IMR-90 (cell line): ENCODE measurements at places on chromosomes 4 and X. TPM values are rescaled to one million over a fixed set of nuclear protein-coding genes. Genes with fewer than 3 reads are reported as not detected.

IBSP gene
- total RNA-seq, result not detected in 2 replicates

DNA sequence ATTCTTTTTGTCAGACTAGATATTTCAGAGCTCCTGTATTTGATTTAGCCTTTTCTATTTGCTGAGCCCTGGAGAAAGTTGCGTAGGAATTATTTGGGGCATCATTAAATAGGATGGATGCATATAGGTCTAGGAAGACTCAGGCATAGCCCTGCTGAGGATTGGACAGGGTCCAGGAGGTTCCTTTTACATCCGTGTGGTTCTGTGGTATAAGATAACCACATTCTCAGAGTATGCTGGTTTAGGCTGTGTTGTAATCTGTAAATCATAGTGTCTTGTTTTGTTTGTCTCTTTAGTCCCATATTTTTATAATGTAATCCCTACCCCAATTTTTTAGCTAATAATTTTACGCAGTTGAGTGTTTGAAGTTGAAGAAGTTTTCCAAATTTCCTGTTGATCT lies 513.7 kb downstream of the RPA4 start:
- peak; percentile 50 for DNase-seq

TMPRSS11F gene
- not detected in 2 replicates for total RNA-seq

SPANXN4 gene
- total RNA-seq, result not detected in 2 replicates

DNA sequence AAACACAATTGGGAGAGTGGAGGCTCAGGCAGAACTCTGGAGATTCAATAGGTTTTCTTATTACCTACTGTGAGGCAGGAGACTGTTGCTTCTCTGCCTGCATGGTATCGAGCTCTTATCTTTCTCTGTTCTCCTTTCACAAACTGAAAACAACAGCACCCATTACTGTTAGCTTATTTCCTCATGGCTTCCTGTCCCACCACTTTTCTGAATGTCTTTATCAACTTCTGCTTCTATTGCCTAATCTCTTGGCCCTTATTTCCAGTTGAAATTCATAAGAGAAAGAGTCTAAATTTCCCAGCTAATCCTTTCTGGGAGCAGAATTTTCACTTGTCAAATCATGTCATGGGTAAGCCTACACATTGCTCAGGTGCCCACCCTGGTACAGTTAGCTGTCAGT lies 46.8 kb upstream of the NDST3 start:
- no peak for DNase-seq

RTL5 gene
- 0.56 and 0.90 TPM in 2 replicates for total RNA-seq

GYPB gene
- total RNA-seq, result not detected in 2 replicates

LONRF3 gene
- not detected in 2 replicates for total RNA-seq

FHDC1 gene
- total RNA-seq, result under 0.01 TPM in 2 replicates

- no peak for DNase-seq
These were observed 324.1 kb downstream of the TLL1 start for GRCh38 chr4:166197166-166197565.

DNA sequence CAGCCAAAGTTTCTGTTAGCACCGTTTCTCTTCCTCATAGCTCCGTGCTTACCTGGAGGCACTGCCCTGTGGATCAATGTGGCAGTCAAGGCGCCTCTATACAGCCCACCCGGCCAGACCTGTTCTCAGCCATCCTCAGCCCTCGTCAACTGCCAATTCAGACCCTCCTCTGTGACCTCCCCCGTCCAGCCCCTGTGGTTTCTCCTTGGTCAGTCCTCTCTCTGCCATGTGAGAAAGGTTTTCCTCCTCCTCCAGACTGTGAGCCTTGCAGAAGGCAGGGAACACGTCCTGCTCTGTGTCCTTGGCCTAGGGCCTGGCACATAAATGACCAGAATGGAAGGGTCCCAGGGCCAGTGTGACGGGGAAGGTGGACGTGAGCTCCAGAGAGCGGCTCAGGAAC lies 174.6 kb upstream of the PSAPL1 start:
- DNase-seq, result no peak

DNA sequence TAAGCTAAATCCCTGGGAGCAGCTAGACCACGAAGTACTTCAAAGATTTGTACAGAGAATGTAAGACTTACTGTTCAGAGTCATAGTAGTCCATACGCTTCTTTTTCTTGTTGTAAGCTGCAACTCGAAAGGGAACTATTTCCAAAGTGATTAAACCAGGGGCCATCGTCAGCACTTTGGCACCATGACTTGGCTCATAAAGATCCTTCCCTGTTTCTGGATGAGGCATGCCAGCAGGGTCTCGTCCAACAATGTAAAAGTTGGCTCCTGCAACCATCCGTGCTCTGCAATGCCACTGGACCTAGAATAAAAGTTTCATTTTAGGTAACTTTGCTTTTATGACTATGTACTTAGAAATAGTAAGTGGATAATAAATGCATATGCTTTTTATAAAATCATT lies 88.5 kb downstream of the PAPSS1 start:
- no peak for DNase-seq

MAP9 gene
- total RNA-seq, result 6.6 and 9.2 TPM in 2 replicates

EGFL6 gene
- not detected in 2 replicates for total RNA-seq

SGMS2 gene
- 37.5 and 57.5 TPM in 2 replicates for total RNA-seq

FAM9B gene
- not detected in 2 replicates for total RNA-seq

- no peak for DNase-seq
These were observed 792.3 kb upstream of the PCDH7 start for GRCh38 chr4:29927895-29928294.

- no peak for DNase-seq
These were observed 38.5 kb downstream of the LRP2BP start for GRCh38 chr4:185357211-185357610.

GRCh38 chr4:6701371-6701770 lies 7.7 kb downstream of the S100P start:
- DNase-seq, result no peak

PFKFB1 gene
- under 0.01 TPM in 1 of 2 replicates, not detected in the other for total RNA-seq

NRK gene
- total RNA-seq, result 2.7 and 3.6 TPM in 2 replicates

C4orf50 gene
- total RNA-seq, result not detected in 2 replicates

NLGN4X gene
- total RNA-seq, result not detected in 2 replicates

DNA sequence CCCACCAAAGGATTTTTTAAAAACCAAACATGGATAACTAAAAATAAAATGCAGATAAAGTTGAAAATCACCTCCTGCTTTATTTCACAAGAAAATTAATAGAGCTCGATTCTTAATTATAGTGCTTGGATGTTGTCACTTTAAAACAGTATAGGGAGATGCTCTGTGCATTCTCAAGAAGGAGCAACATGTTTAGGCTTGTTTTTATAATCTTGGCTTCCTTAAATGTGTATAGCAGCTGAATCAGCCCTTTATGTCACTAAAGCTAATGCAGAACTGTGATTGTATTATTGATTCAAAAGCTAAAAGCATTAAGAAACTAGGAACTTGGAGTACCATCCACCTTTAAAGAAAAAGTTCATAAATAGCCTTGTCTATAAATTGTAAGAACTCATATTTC lies 12.9 kb downstream of the UTP3 start:
- no peak for DNase-seq

DNA sequence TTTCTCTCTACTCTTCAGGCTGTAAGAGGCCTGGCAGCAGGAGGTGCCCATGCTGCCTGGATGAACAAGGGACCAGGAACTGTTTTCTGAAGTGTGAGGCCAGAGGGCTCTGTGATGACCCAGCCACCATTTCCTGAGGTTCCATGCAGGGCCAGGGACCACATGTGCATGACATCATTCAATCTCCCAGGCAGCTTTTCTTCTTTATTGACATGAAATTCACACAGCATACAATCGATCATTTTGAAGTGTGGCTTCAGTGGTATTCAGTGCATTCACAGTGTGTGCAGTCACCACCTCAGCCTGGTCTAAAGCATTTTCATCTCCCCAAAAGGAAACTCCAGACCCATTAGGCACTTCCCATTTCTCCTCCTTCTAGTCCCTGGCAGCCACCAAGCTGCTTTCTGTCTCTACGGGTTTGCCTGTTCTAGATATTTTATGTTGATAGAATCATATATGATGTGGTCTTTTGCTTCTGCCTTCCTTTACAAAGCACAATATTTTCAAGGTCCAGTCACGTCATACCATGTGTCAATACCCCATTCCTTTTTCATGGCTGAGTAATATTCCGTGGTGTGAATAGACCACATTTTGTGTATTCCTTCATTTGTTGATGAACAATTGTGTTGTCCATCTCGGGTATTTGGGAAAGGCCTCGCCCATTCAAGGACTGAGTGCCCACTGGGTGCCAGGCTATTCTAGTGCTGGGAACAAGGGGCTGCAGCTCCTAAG lies 93.1 kb downstream of the PSAPL1 start:
- DNase-seq, result peak; percentile 67

- no peak for DNase-seq
These were observed 36.4 kb upstream of the PPA2 start for GRCh38 chr4:105510245-105510644.

DNA sequence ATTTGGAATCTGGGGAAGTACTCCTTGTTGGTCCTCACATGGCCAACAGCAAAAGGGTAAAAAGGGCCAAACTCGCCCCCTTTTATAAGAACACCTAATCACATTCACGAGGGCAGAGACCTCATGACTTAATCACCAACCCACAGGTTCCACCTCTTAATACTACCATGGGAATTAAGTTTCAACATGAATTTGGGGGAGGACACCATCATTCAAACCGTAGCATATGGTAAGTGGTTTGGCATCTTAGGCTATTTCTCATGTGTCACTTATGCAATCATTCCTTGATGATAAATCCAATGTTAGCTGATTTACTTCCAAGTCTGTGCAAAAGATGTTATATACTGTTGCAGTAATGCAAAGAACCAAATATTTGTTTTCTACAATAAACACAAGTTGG lies 302.9 kb upstream of the FAM241A start:
- DNase-seq, result no peak

TMPRSS11E gene
- total RNA-seq, result not detected in 2 replicates

IGFBP7 gene
- total RNA-seq, result 33.2 and 34.2 TPM in 2 replicates

- DNase-seq, result no peak
These were observed 127.3 kb upstream of the HUWE1 start for GRCh38 chrX:53813670-53814440.

- peak; percentile 89 for DNase-seq
These were observed 153.3 kb downstream of the LDB2 start for GRCh38 chr4:16745009-16745635.

- DNase-seq, result no peak
These were observed 24.8 kb upstream of the AFAP1 start for GRCh38 chr4:7964459-7964858.

CTSO gene
- total RNA-seq, result 2.9 and 3.6 TPM in 2 replicates

DNA sequence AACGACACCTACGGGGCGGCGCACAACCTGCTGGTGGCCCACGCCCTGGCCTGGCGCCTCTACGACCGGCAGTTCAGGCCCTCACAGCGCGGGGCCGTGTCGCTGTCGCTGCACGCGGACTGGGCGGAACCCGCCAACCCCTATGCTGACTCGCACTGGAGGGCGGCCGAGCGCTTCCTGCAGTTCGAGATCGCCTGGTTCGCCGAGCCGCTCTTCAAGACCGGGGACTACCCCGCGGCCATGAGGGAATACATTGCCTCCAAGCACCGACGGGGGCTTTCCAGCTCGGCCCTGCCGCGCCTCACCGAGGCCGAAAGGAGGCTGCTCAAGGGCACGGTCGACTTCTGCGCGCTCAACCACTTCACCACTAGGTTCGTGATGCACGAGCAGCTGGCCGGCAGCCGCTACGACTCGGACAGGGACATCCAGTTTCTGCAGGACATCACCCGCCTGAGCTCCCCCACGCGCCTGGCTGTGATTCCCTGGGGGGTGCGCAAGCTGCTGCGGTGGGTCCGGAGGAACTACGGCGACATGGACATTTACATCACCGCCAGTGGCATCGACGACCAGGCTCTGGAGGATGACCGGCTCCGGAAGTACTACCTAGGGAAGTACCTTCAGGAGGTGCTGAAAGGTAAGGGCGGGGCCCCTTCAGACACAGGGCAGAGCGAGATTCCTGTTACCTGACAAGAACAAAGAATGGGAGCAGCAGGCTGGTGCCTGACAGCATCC lies 11.7 kb downstream of the RPL9 start:
- peak; percentile 28 for DNase-seq

GRCh38 chrX:110318664-110318968 lies 731 bp upstream of the AMMECR1 start:
- DNase-seq, result no peak

GAK gene
- total RNA-seq, result 34.4 and 133 TPM in 2 replicates

RTL3 gene
- 0.83 and 1.1 TPM in 2 replicates for total RNA-seq

NMU gene
- not detected in 2 replicates for total RNA-seq

GRCh38 chrX:28981952-28982351 lies 394.7 kb downstream of the IL1RAPL1 start:
- no peak for DNase-seq

SCFD2 gene
- total RNA-seq, result 51.9 and 62.4 TPM in 2 replicates

GRCh38 chrX:18828832-18829404 lies 121.5 kb downstream of the PPEF1 start:
- DNase-seq, result no peak

ABCB7 gene
- total RNA-seq, result 15.8 and 17.5 TPM in 2 replicates

DNA sequence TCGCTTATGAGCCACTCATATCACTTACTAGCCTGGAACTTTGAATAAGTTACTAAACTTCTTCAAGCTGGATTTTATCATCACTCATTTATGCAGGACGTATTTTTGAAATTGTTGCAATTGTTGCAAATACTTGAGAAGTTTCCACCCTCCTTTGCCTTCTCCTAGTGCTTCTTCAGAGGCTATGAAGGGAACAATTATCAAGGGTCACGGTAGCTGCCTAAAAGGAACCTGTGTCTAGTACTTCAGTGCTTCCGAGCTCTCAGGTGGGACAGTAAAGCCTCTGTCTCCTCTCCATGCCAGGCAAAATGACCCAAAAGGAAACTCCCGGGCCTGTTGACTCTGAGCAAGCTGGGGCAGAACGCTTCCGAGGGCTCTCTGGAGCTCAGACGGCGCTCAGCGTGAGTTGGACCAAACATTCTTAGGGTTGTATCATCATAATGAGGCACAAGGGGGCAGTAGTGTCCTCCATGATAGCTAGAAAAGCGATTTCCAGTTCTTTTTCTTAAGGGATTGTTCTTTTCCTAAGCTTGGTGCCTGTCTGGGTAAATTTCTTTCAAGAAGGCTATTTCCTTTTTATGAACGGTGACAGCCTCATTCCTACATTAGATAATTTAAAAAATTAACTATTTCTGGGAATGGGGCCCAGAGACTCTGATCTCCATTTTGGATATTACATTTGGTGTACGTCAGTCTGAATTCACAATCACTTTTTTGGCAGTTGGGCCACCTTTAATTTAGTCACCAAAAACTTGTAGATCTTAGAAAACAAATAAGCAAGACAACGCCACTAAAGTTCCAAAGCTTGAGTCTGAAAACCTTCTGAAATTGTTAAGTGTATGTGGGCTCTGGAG lies 73.1 kb downstream of the PACRGL start:
- DNase-seq, result peak; percentile 54

DNA sequence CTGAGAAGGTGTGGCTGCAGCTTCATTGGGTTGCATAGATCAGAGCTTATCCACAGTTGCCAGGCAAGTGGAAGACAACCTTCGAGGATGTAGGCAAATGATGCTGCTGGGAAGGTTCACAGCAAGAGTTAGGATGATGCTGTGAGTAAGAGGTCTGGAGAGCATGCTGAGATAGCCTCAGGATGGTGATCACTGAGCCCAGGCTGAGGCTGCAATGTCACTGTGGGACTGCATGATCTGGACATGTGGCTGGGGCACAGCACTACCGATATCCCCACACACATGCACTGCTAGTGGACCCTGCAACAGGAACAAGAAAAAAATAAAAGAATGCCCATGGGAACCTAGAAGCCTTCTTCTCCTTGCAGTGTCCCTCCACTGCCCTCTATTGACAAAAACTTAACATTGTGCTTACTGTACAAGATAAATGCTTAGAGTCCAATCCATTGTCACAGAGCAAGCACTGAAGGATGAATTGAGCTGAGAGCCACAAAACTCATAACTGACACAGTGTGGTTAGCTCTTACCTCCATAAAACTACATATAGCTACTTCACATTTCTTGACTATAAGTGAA lies 105.6 kb downstream of the CNKSR2 start:
- peak; percentile 54 for DNase-seq

GRCh38 chrX:20530406-20530921 lies 263.8 kb upstream of the RPS6KA3 start:
- peak; percentile 64 for DNase-seq

GRCh38 chrX:2708592-2709188 lies 17.6 kb downstream of the CD99 start:
- DNase-seq, result no peak
